ENCODE measurements at places on chromosomes 1 and 21.

DNA sequence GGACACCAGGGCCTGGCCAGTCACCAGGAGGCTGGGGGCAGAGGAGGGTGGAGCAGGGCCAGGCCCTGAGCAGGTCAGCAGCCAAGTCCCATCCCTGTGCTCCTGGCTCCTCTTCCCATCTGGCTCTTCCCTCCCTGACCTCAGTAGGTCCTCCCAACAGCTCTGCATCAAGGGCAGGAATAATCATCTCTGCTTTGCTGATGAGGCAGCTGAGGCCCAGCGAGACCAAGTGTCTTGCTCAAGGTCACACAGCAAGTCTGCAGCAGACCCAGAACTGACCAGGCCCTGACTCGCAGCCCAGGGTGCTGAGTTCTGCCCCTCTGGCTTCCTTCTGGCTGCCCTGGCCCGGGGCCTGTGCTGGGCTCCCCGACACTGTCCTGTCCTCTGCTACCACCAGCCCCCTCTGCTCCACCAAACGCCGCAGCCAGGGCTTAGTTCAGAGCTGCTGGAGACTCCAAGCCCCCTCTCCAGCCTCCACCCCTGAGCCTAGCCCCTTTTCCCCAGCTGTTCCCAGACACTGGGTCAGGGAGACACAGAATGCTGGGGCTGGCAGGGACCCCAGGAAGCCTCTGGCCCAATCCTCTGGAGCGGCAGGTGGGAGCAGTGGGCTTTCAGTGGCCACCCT, 224.9 kb downstream of the PTPRU start:
- no peak for DNase-seq

GRCh38 chr1:200923601-200924000, 28.9 kb downstream of the INAVA start:
- DNase-seq: no peak

DNA sequence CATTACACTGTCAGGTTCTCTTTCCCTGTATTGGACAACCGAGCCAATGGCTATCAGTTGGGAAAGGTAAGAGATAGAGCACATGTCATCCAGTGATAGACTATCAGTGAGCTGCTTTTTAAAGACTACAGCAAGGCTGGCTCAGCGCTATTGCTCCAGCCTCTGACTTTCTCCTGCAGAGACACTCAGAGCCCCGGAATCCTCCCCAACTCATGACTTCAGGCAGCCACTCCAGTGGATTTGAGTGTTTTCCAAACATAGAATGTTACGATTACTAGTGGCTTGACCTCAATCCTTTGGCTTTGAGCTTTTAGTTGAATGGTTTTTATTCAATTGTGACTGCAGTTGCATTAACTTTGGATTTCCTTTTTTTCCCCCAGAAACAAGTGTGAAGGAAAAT, 331.9 kb downstream of the DISC1 start:
- no peak for DNase-seq

DNA sequence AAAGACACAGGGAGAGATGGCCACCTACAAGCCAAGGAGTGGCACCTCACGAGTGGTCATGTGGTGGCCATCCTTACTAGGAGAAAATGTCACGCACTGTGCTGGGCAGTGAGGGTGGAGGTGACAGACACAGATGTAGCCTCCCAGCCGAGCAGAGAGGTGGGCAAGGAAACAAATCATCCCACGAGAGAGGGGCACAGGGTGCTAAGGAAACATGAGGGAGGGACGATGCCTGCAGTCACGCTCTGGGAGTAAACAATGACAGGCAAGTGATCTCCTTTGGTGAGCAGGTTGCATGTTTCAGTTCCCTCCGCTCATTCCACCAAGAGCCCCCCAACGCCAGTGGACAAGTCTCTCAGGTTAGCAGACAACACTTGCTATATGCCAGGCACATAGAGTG, 65.8 kb downstream of the CD247 start:
- DNase-seq: no peak

- no peak for DNase-seq
These were observed 28.5 kb downstream of the MGST3 start for GRCh38 chr1:165659581-165659895.
